C1 segment of cervical spinal cord (tissue), 14 donors: ENCODE measurements at places on chromosomes 5 and 9.

- no peak for DNase-seq
These were observed 367.1 kb upstream of the RIOK2 start for GRCh38 chr5:97550164-97550563.

DNA sequence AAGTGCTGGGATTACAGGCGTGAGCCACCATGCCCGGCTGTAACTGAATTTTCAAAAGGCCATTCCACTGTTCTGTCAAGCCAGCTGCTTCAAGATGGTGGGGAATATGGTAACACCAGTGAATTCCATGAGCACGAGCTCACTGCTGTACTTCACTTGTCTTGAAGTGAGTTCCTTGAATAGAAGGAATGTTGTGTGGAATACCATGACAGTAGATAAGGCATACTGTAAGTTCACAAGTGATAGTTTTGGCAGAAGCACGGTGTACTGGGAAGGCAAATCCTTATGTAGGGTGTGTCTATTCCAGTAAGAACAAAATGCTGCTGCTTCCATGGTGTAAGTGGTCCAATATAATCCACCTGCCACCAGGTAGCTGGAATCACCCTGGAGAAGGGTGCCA, 6.6 kb upstream of the PRXL2C start:
- DNase-seq: no peak

GRCh38 chr9:81431641-81432040, 257.7 kb downstream of the TLE1 start:
- no peak for DNase-seq

- no peak for DNase-seq
These were observed 59.6 kb downstream of the ACTBL2 start for GRCh38 chr5:57422993-57423392.

- DNase-seq: no peak
These were observed 224.1 kb downstream of the MEF2C start for GRCh38 chr5:88658886-88659285.

DNA sequence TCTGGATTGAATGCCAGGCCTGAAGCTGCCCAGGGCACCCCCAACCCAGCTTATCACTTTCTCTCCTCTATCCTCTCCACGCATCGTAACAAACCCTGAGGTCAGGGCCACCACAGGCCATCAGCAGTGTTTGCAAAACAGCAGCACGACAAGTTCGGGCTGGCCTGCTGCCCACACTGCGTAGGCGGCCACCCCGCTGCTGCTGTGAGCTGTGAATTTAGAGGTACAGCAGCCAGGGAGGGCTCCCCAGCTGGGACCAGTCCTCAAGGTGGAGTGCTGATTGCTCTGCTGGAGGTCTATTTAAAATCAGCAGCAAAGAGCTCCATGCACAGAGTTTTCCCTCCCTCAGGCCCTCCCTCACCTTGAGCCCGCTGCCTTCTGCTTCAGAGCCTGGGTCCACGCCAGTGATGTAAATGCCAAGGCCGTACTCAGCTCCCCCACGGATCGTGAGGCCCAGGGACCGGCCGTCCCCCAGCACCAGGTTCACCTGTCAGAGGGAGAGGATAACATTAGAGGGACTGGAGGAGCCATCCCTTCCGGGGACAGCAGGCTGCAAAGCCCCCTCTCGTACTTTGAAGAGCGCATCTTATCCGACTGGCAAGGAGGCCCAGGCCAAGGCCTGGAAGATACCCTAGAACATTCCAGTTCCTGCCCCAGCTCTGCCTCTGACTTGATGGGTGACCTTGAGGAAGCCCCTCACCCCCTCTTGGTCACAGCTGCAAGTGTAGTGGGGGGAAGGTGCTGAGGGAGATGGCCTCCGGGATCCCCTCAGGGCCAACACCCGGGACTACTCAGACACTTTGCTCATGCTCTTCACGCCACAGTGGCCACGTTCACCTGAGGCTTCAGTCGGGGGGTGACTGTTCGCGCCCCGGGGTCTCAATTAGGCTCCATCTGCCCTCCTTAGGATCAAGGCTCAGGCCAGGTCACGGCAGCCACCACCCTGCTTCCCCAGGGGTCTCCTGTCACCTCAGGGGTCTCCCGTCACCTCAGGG, 39.1 kb downstream of the WHRN start:
- no peak for DNase-seq
